Hepatocyte (in vitro differentiated cells): ENCODE measurements at places on chromosomes 11 and 22.

GRCh38 chr11:60175860-60176275 is 7.0 kb downstream of the MS4A6A start:
- DNase-seq = no peak

DNA sequence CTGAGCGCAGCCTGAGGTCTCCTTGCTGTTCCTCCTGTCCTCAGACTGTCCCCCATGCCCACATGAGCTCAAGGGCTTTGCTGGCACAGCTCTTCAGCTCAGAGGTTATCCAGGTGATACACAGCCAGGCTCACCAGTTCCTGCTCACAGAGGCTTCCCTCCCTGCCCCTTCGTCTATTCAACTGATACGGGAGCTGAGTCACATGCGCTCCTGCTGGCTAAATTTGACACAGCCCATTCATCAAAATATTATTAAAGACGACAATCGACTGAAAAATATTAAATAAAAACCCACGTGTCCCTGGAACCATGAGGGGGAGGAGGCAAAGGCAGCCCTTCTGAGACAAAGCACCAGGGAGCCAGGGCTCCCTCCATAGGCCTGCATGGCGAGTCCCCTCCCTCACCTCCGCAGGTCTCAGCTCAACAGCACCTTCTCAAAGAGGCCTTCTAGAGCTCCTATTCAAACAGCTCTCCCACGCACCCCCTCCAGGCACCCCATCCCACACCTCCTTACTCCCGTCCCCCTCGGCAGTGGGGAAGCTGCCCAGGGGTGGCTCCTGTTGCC is 40.5 kb downstream of the DUSP8 start:
- no peak for DNase-seq

DNA sequence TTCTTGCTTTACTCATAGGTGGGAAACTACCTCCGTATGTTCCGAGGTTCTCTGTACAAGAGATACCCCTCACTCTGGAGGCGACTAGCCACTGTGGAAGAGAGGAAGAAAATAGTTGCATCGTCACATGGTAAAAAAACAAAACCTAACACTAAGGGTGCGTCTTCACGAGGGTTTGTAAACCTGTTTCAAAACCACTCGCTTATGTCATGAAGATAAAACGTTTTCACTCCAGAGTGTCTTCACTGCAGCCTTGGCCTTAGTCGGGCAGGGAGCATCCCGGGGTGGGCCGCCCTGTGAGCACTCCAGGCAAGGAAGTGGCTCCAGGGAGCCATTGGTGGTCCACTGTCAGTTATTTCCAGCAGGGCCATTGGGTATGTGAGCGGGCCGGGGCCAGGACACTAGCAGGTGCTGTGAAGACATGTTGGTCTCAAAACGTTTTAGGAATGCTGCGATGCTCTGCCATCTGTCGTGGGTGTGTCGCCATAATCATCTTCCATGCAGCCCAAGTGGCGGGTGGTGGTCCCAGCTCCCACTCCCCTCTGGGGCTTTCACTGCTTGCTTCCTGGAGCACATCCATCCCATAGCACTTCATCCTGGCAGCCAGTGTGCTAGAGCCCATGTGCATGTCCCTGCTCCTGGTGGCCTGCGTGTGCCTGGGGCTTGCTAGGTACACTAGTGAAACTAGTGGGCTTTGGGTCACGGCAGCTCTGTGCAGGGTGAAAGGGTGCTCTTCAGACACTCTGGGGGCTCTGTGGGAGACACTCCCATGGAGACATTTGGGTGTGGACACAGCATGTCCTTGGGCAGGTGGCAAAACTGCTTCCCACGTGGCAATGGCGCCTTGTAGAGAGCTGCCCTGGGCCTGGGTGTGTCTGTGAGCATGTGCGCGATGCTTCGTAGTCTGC is 5.2 kb downstream of the SMARCB1 start:
- no peak for DNase-seq

DNA sequence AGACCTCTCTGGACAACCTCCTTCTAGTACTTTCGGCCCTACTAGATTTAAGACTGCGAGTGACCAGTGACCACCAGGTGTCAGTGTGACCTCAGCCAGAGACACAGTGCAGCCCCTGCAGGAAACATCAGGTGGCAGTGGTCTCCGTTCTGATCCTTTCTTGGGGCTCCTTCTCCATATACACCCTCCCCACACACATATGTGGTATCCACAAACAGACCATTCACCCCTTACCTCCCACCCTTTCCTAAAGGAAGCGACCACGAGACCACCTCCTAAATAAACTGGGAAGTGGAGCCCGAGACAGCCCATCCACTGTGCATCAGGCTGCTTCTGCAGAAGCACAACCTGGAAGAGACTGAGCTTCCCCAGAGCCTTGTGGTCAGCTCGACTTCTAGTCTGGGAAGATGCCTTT is 38.5 kb upstream of the CYP2D6 start:
- peak; percentile 88 for DNase-seq

- DNase-seq = peak; percentile 46
These were observed 99.8 kb downstream of the FBXO7 start for GRCh38 chr22:32574411-32574810.

DNA sequence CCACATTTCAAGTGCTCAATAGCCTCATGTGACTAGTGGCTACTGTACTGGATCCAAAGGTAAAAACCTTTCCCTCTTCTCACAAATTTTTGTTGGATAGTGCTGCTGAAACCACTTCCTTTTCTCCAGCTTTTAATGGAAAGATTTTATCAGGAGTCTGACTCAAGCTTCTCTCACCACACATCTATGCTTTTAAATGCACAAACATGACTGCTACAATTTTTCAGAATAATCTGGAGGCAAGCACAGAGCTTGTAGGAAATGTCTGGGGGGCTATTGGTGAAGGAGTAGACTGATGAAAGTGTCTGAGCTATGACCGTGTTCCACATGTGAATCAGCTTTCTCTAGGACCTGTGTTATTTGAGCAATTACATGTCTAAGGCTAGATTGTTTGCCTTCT is 101.1 kb upstream of the FAT3 start:
- no peak for DNase-seq

DNA sequence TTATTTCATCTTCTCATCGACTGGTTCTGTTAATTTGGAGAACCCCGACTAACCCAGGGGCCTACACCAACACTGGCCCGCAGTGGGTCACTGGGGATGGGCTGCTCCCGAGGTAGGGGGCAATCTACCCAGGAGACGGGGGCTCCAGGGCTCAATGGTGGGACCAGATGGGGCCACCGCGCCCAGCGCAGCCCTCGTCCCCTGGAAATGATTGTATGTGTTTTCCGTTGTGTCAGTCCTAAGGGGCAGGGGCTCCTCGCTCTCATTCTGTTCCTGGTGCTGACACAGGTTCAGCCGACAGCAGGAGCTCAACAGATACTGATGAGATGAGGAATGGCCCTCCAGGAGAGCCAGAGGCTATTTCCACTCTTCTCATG is 20.7 kb downstream of the A4GALT start:
- DNase-seq = no peak

DNA sequence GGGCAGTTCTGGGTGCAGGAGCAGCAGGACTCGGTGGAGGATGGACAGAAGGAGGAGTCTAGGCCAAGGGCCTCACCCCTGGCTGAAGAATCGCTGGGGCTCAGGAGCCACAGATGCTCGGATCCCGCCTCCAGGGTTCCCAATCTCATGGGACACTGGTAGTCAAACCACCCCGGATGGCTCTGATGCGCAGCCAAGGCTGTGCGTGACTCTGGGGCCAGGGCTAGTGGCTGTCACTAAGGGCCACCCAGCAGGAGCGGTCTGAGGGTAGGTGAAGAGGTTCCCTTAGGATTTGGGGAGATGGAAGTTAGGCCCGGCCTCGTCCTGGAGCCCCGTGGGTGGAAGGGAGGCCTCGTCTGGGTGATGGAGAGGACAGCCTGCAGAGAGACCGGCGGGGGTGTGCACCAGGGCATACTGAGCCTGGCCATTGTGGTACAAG is 300.6 kb downstream of the TBC1D22A start:
- no peak for DNase-seq
